ENCODE measurements at places on chromosomes 7 and 10. TPM values are rescaled to one million over a fixed set of nuclear protein-coding genes. Genes with fewer than 3 reads are reported as not detected.

The ABCB1 gene
- 0.36 TPM for polyA plus RNA-seq

The COL28A1 gene
- polyA plus RNA-seq, result 0.77 TPM

The HYAL4 gene
- not detected for polyA plus RNA-seq

The TMEM243 gene
- polyA plus RNA-seq, result 16.9 TPM

The PPP1R9A gene
- polyA plus RNA-seq, result 35.8 TPM

The HTR7 gene
- polyA plus RNA-seq, result 0.16 TPM

The PIP gene
- polyA plus RNA-seq, result not detected

The LIPK gene
- polyA plus RNA-seq, result not detected

The PNLIPRP2 gene
- polyA plus RNA-seq, result not detected

The BZW2 gene
- 197 TPM for polyA plus RNA-seq

The SYT15 gene
- polyA plus RNA-seq, result 4.0 TPM

The AKR1C4 gene
- not detected for polyA plus RNA-seq

The NKX1-2 gene
- polyA plus RNA-seq, result not detected

The XPNPEP1 gene
- polyA plus RNA-seq, result 52.5 TPM

Measured in muscle of back (tissue), 13 donors.